ENCODE measurements at places on chromosomes 11 and 22.

DNA sequence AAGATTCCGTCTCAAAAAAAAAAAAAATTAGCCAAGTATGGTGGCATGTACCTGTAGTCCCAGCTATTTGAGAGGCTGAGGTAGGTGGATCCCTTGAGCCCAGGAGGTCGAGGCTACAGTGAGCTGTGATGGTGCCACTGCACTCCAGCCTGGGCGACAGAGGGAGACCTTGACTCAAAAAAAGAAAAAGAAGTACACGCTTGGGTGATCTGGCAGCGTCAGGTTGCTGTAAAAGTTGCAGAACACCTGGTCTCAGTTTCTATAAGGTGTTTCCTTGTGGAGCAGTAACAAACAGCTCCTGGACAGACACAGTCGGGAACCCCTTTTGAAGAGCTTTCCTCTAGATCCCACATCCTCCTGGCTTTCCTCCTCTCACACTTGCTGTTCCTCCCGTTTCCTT, 45.8 kb downstream of the SCGB1A1 start:
- DNase-seq: no peak

DNA sequence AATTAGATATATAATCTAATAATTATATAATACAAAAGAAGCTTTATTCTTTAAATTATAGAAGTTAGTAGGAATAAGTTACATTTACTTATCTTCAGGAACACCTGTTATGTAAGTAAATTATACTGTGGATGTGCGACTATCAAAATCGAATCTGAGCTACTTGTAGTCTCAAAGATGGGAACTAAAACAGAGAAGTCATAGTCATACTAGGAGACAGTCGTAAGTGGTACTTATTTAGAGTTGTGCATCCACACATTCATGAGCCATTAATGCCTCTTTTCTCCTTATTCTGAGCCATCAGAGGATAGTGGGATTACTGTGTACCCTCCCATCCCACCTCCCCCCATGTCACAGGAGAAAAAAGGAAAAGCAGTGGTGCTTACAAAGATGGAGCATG, 114.4 kb downstream of the CADM1 start:
- no peak for DNase-seq

DNA sequence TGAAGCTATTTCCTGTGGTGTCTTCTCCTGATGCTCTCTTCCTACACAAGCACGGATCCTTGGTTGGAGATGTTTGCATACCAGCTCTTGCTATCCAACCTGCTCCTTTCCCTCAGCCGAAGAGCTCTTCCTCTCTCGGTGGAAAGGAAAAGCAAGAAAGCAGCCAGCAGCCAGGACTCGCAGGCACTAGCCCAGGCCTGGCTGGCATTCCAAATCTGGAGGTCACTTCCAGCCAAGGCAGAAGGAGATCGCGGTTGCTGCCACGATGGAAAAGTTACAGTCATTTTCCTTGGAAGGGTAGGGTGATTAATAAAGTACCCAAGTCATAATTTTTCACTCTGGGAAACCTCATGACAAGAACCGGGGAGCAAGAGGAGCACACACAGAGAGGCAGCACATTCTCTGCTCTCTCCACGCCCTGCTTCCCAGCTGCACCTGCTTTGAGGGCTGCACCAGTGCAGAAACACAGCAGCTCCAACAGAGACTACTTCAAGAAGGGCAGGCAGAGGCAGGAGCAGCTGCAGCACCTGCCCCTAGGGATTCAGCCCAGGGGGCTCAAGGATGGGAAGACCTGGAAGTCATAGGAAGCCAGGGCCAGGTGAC, 399.3 kb downstream of the CADM1 start:
- no peak for DNase-seq

GRCh38 chr22:44718418-44718817, 16.4 kb downstream of the PRR5 start:
- DNase-seq: no peak
